ENCODE measurements at places on chromosomes 2 and 18. TPM values are rescaled to one million over a fixed set of nuclear protein-coding genes. Genes with fewer than 3 reads are reported as not detected.

GRCh38 chr2:34936089-34936488, 1337.0 kb upstream of the FAM98A start:
- no peak overlapping the region for H3K27ac ChIP-seq
- no peaks in the 10 kb centered on the region for H3K4me1 ChIP-seq
- H3K27me3 ChIP-seq: no peaks in the 10 kb centered on the region

GRCh38 chr2:40725950-40726349, 274.1 kb upstream of the SLC8A1 start:
- H3K4me1 ChIP-seq: no peaks in the 10 kb centered on the region
- no peak for DNase-seq
- H3K4me3 ChIP-seq: no peak overlapping the region
- no peak overlapping the region for H3K27ac ChIP-seq
- H3K36me3 ChIP-seq: no peaks in the 10 kb centered on the region
- no peaks in the 10 kb centered on the region for H3K27me3 ChIP-seq

- no peaks in the 10 kb centered on the region for H3K27me3 ChIP-seq
- no peak overlapping the region for H3K27ac ChIP-seq
- DNase-seq: no peak
- peaks cover 2% of the 10 kb centered on the region for H3K4me1 ChIP-seq
Observed at GRCh38 chr2:55114082-55114481, 63.8 kb upstream of the RTN4 start.

DNA sequence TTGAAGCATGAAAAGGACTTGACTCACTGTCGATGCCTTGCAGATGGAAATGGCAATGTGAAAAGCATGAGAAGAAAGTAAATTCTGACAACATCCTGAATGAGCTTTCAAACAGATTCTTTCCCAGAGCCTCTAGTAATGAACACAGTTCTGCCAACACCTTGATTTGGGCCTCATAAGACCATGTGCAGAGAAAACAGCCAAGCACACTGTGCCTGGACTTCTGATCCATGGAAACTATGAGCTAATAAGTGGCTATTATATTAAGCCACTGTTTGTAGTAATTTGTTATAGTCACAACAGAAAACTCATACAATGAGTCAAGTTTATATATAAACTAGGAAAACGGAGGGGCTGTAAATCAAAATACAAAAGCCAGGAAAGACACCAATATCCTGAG, 477.3 kb downstream of the MBD2 start:
- H3K27me3 ChIP-seq: no peaks in the 10 kb centered on the region
- no peaks in the 10 kb centered on the region for H3K4me1 ChIP-seq
- no peak overlapping the region for H3K4me3 ChIP-seq
- DNase-seq: no peak
- H3K27ac ChIP-seq: no peak overlapping the region
- no peaks in the 10 kb centered on the region for H3K36me3 ChIP-seq

- peaks cover 5% of the 10 kb centered on the region for H3K4me1 ChIP-seq
- no peak for DNase-seq
- H3K4me3 ChIP-seq: no peak overlapping the region
Observed at GRCh38 chr2:10661846-10662245, 27.9 kb downstream of the NOL10 start.

- no peak overlapping the region for H3K4me3 ChIP-seq
- no peak for DNase-seq
- H3K36me3 ChIP-seq: no peaks in the 10 kb centered on the region
Observed at GRCh38 chr2:236908439-236909192, 177.1 kb upstream of the COPS8 start.

DNA sequence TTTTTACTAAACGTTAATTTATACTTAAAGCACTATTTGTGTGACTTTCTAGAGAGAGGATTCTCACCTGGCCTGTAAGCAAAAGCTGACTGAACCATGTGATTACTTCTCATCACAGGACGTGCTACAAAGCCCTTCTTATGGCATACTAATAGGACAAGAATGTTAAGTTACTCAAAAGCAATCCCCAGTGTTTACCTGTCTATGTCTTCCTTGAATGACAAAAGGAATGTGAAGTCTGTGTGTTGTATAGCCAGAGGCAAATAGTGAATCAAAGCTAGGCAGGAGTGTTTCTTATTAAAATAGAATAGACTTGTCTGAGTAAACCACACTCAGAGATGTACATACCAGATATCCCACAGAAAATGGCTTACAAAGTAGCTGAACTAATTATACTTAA, 1465.5 kb downstream of the SUCLG1 start:
- no peak overlapping the region for H3K27ac ChIP-seq
- no peaks in the 10 kb centered on the region for H3K27me3 ChIP-seq
- H3K36me3 ChIP-seq: no peaks in the 10 kb centered on the region
- no peak overlapping the region for H3K4me3 ChIP-seq
- DNase-seq: no peak
- H3K4me1 ChIP-seq: no peaks in the 10 kb centered on the region

Gene COBLL1
- total RNA-seq: not detected

Gene MERTK
- 0.30 TPM for total RNA-seq

Gene CDK5R2
- total RNA-seq: not detected

Gene FBXO48
- total RNA-seq: 3.3 TPM

Gene DHRS9
- not detected for total RNA-seq

Gene AQP12A
- not detected for total RNA-seq

Data from activated CD8-positive, alpha-beta memory T cell treated with anti-CD3 and anti-CD28 coated beads, Interleukin-2, amount 10 ng/mL, durations not matched to agents 7 days and 5 days (primary cell).